ENCODE measurements at places on chromosomes 4 and X. TPM values are rescaled to one million over a fixed set of nuclear protein-coding genes. Genes with fewer than 3 reads are reported as not detected.

DNA sequence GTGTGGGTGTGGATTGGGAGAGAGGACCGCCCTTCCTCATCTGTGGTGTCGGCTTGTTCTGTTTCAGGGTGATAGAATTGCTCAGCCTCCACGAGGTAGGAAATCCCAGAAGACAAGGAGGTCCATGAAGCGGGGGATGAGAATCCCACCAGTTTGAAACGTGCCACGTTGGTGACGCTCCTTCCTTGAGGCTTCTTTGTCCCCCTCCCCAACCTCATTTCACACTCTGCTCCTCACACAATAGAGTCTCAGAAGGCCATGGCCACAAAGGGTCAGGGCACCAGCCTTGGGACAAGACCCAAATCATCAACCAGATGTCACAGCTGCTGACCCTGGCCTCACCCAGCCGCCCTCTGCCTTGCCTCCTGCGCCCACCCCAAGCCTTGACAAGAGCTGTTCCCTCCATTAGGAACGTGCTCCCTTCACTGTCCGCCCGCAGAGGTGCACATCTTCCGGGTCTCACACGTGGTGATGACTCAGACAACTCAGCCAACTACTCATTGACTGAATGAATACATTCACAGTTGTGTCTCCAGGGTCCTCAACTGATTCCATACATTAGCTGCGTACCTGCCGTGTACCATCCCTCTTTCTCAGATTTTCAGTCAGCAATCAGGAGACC, 18.3 kb downstream of the BLOC1S4 start:
- H3K4me3 ChIP-seq: no peak overlapping the region
- DNase-seq: no peak
- peaks cover 8% of the 10 kb centered on the region for H3K27me3 ChIP-seq
- no peaks in the 10 kb centered on the region for H3K4me1 ChIP-seq

DNA sequence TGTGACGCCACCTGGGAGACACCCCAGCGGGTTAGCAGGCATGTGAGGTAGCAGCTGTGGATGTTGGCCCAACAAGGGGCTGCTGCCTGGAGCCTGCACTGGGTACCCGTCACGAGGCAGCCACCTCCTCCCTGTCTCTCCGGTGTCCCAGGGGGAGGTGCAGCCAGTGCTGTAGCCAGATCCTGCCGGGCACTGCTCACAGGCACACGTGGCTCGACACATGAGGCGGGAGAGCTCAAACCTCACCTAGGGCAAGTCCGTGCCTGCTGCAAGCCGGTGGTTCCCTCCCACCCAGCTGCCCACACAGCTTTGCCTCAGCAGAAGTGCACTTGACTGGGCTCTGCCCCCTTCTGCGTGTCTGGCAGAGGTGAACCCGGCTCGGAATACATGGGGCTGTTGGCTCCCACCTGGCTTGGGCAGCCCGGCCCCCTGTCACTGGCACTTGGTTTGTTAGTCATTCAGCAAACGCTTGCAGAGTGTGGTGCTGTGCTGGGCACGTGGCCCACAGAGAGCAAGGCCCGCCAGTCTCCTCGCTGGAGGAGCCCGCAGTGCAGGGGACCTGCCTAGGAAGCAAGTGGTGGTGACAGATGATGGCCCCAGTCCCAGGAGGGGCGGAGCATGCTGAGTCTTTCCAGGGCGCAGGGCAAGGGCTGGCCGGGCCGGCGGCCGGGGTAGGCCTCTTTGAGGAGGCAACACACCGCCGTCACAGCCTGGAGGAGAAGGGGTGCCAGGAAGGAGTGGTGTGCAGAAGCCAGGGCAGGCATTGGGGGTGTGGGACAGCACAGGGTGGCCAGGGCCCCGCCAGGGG, 10.1 kb upstream of the SH3TC1 start:
- H3K4me1 ChIP-seq: peaks cover 19% of the 10 kb centered on the region
- DNase-seq: no peak
- no peaks in the 10 kb centered on the region for H3K36me3 ChIP-seq

The ETDA gene
- not detected for total RNA-seq

- H3K4me1 ChIP-seq: no peaks in the 10 kb centered on the region
- H3K27ac ChIP-seq: no peak overlapping the region
- no peak for DNase-seq
- H3K36me3 ChIP-seq: no peaks in the 10 kb centered on the region
- H3K27me3 ChIP-seq: no peaks in the 10 kb centered on the region
- no peak overlapping the region for H3K4me3 ChIP-seq
These were observed 71.8 kb downstream of the CHRDL1 start for GRCh38 chrX:110723844-110724243.

The LEF1 gene
- 8.4 TPM for total RNA-seq

DNA sequence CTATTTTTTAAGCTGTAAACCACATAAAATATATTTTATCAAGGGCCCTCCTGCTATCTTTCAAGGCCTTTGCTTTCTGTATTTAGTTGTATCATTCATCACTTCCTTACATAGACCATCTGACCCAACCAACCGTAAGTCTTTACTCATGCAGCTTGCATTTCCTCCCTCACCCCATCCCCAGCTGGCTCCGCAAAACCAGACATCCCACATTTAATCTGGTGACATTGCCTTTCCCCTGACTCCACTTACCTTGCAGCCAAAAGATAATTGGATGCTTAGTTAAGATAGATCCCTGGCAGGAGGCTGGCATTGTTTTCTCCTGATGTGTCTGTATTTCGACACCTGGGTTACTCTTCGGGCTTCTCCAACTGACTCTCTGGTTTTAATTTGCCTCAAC, 183.7 kb upstream of the LDB2 start:
- no peak overlapping the region for H3K4me3 ChIP-seq
- peaks cover 7% of the 10 kb centered on the region for H3K27me3 ChIP-seq
- H3K27ac ChIP-seq: no peak overlapping the region
- no peaks in the 10 kb centered on the region for H3K4me1 ChIP-seq

DNA sequence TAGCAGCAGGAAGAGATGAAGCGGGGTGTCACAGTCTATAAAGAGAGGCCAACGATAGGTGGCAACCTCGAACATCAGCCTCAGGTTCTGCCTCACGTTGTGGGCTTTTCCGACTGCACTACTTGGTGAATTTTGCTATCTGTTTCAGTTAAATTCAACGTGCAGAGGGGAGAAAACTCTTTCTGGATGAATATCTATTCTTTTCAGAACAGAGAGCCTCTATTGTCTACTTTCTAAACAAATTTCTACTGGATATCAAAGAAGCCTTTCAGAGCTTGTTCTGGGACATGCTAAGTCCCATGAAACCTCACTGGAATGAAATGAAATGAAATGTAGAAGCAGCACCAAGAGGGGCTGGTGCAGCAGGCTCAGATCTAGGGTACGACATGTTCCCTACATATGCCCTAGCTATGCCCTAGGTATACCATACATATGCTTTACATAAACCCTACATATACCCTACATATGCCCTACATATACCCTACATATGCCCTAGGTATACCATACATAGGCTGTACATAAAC, 116.5 kb upstream of the TRIM2 start:
- peaks cover 12% of the 10 kb centered on the region for H3K27me3 ChIP-seq
- H3K27ac ChIP-seq: no peak overlapping the region
- no peak overlapping the region for H3K4me3 ChIP-seq
- no peak for DNase-seq
- H3K4me1 ChIP-seq: peaks cover 18% of the 10 kb centered on the region
- H3K36me3 ChIP-seq: no peaks in the 10 kb centered on the region

DNA sequence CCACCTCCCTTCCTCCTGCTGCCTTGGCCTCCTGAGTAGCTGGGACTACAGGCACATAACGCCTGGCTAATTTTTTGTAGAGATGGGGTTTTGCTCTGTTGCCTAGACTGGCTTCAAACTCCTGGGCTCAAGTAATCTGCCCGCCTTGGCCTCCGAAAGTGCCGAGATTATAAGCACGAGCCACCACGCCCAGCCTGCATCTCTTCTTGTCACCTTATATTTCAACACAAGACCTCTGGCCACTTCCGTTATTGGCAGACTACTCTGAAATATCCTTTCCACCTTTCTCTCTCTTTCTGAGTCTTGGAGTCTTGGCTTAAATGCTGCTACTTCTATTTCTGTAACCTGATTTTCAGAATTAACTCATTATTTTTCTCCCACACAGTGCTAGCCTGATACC, 5.6 kb downstream of the KIAA0232 start:
- H3K4me1 ChIP-seq: peaks cover 41% of the 10 kb centered on the region
- H3K27me3 ChIP-seq: no peaks in the 10 kb centered on the region
- DNase-seq: no peak
- peak overlapping the region; percentile 63 for H3K27ac ChIP-seq
- H3K4me3 ChIP-seq: peak overlapping the region; percentile 37
- H3K36me3 ChIP-seq: peaks cover 8% of the 10 kb centered on the region

DNA sequence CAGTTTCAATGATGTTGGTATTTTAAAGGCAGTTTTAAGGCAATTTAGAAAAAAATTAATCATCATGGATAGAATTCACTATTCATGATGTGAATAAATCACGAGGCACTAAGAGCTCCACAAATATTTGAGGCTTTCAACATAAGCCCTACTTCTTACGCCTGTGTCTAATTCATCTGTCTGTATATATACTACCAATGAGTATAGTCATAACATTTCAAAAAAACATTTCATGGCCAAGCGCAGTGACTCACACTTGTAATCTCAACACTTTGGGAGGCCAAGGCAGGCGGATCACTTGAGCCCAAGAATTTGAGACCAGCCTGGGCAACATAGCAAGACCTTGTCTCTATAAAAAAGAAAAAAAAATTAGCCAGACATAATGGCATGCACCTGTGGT, 56.5 kb downstream of the FBXL5 start:
- H3K4me1 ChIP-seq: peaks cover under 1% of the 10 kb centered on the region
- no peaks in the 10 kb centered on the region for H3K27me3 ChIP-seq
- no peak for DNase-seq

GRCh38 chr4:67236318-67236717, 309.0 kb downstream of the CENPC start:
- H3K4me3 ChIP-seq: no peak overlapping the region
- no peak for DNase-seq
- H3K27ac ChIP-seq: no peak overlapping the region
- no peaks in the 10 kb centered on the region for H3K36me3 ChIP-seq
- H3K27me3 ChIP-seq: no peaks in the 10 kb centered on the region

DNA sequence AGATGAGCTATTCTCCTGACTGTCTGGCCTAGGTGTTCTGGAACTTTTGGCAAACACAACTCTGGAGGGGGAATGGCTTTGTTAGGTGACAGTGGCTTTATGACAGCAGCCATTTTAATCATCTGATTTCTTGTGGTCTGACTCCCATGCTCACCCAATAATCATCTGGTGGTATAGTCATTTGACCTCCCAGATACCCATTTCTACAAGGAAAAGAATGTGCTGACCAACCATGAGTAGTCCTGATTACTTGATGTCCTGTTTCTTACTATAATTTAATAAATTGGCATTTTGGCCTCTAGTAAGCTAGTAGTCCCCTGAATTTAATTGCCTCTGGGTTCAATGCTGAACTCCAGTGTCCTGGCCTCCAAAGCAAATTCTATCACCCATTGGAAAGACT, 109.9 kb upstream of the DUSP21 start:
- H3K27me3 ChIP-seq: no peaks in the 10 kb centered on the region
- no peaks in the 10 kb centered on the region for H3K4me1 ChIP-seq
- no peaks in the 10 kb centered on the region for H3K36me3 ChIP-seq
- no peak overlapping the region for H3K27ac ChIP-seq
- DNase-seq: no peak

All from natural killer cell treated with Interleukin-12 subunit alpha and Interleukin-12 subunit beta and Interleukin-15 and Interleukin-18, amount 100 ng/mL, for 72 hours (primary cell).